ENCODE measurements at places on chromosomes 13 and 19. TPM values are rescaled to one million over a fixed set of nuclear protein-coding genes. Genes with fewer than 3 reads are reported as not detected.

DNA sequence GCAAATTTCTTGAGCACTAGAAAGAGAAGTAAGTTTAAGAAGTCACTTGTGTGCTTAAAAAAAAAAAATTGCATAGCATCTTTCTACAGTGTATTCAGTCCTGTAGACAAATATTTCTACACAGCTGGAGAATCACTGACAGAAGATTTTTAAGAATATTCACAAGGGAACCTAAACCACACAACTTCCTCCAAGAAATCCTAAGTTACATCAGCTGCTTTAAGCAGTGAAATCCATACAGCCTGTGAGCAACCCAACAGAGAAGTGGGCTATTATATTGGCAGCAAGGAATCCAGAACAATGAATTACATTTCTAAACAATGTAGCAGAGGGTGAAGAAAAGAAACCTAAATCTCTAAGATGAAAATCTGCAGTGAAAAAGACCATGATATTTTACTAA is 1.5 kb downstream of the DOCK9 start:
- no peak for DNase-seq

GRCh38 chr19:38837656-38838121 is 6.1 kb upstream of the ECH1 start:
- DNase-seq: no peak

DNA sequence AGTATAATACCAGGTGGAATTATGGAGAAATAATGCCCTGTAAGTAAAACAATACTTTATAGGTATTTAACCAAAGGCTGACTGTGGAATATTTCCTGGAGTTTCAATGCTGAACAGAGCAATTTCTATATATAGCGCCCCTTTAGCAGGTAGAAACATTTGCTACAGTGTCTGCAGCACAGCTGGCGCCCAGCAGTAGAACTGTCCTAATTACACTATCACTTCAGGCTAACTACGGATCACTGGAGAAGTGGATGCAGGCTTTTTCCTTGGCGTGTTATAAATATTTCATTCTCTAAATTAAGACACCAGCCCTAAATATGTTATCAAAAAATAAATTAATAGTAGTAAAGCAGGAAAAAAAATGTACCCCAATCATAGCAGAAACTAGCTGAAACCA is 3.1 kb downstream of the SHISA2 start:
- DNase-seq: no peak

DNA sequence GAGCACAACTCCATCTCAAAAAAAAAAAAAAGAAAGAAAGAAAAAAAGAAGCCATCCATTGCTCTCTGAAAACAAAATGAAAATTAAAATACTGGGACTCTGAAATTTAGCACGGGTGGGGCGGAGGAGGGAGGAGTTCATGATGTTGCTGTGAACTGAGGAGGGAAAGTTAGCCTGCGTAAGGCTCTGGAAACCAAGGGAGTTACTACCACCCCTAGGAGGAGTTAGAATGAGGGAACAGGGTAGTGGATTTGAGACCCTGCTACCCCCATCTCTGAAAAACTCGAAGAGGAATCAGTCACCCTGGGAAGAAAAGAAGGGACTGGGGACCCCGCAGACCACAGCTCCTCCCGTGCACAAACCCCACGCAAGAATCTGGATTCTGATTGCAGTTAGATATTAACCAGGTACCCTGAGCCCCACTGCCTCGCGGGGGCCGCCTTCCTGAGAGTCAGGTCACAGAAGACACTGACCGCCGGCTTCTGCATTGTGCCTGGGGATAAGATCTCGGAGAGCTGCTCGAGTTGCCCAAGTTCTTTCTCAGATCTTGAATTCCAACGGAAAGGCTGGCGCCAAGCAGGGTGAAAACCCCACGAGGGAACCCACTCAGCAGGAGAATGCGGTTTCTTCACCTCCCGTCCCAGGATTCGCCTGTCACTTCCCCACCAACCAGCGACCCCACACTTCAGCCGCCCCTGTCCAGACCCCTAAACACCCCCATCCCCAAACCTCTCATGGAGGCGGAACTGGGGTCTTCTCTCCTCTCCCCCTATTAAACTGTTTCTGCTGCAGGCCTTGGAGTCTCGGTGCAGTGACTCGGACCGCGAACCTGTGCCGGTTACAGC is 870 bp downstream of the ZNF442 start:
- DNase-seq: no peak

GRCh38 chr19:33690378-33691029 is 68.8 kb downstream of the CHST8 start:
- no peak for DNase-seq

PLPPR2 gene
- total RNA-seq: 69.7 TPM

HIPK4 gene
- not detected for total RNA-seq

CCDC61 gene
- 14.7 TPM for total RNA-seq

Data from thoracic aorta (tissue), 2 donors.